Effector memory CD4-positive, alpha-beta T cell (primary cell): ENCODE measurements at places on chromosomes 11 and 22.

GRCh38 chr11:12003815-12004214, 4.6 kb downstream of the DKK3 start:
- DNase-seq = no peak

- DNase-seq = no peak
Observed at GRCh38 chr22:30074147-30074546, 6.1 kb upstream of the HORMAD2 start.

- no peak for DNase-seq
Observed at GRCh38 chr11:71971680-71972079, 27.0 kb upstream of the IL18BP start.

DNA sequence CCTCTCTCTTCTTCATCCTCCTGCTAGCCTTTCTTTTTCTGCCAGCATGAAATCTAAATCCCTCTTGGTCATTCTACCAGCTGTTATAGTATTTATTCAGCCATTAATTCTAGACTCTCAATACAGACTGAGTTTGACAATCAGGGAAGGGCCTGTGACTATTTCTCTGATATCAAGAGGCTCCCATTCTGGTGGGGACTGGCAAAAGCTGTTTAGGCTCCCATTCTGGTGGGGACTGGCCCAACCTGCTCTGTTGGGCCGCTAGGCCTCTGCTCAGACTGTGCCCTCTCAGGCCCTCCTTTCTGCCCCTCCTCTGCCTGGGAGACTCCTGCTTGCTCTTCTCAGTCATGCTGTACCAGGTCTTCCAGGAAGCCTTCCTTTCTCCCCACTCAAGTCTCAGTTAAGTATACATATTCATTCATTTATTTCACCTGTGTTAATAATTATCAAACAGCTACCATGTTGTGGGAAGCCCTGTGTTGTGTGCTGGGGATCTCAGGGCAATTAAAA, 323.7 kb upstream of the NARS2 start:
- no peak for DNase-seq

- no peak for DNase-seq
Observed at GRCh38 chr22:43829904-43830851, 18.1 kb upstream of the EFCAB6 start.

DNA sequence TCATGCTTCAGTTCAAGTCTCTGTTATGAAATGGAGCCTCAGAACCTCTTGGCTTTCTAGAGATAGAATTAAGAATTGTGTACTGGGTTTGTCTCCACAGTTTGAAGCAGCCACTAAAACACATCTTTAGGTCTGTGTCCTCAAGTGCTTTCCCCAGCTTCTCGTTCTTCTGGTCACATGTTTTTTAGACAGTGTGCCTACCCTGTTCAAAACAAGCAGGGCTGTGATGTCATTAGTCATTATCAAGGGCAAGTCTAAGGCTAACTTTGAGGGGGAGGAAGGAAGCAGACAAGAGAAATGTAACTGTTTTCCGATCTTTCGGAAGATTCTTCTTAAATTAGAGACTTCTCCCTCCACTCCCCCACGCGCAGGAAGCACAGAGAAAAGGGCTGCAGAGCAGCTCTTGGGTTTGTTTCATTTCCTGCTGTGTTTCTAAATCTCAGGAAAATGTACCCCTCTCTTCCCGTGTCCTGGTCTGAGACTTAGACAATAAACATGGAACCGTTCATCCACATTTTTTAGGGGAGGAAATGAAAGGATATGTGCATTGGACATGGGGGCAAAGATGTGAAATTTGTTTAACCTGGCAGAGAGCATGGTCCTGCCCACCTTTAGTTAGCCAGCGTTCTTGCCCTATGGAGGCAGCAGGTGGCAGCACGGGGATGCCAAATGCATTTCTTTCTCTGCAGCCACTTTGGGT, 3.1 kb downstream of the AKIP1 start:
- no peak for DNase-seq

DNA sequence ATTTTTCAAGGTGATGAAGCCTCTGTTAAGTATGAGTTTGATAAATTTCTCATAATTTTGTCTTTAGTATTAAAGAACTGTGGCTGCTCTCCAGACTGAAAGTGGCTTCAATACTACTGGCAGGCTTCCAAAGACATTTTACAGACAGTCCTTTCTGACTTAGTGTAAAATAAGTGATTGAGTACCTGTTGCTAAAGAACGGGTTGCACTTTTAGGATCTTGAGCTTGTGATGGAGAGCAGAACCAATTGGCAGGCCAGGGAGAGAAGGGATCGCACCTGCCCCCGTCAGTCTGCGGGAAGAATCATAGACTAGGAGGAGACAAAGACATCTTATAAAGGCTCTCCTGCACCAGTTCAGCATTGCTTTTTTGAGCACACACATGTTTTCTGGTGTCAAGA, 4.4 kb downstream of the NCAM1 start:
- DNase-seq = no peak

DNA sequence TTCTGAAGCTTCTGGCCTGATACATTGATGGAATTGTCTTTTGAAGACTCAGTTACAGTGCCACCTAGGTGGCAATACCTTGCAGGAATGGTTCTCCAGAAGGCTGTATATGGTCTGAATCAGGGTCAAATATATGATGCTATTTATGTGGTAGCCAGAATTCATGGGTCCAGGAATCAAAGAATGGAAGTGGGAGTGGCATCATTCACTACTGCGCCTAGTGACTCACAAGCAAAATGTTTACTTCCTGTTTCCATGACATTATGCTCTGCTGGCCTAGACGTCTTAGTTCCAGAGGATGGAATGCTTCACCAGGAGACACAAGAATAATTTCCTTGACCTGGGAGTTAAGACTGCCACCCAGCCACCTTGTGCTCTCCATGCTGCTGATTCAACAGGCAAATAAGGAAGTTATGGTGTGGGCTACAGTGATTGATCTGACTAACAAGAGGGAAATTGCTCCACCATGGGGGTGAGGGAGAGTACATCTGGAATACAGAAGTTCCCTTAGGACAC, 491.8 kb downstream of the ETS1 start:
- no peak for DNase-seq

GRCh38 chr11:104152941-104153505, 10.9 kb downstream of the PDGFD start:
- DNase-seq = no peak

GRCh38 chr11:32072872-32073643, 17.8 kb upstream of the RCN1 start:
- DNase-seq = no peak

DNA sequence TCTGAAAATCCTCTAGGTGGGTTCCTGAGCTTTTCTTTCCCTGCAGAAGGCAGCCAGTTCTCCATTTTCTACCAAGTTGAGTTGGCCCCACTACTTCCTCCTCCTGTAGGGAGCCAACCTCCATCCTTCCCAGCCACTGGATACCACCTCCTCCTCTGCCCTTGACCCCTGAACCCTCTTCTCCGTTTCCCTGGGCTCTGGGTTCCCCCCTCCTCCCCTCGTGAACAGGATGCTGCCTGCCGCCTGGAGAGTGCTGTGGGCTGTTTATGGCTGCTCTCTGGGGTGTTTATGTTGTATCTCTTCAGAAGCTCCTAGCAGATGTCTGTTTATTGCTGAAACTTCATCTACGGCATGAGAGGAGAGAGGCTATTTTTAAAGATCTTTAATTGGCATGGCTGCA, 8.6 kb downstream of the MICAL2 start:
- DNase-seq = no peak

DNA sequence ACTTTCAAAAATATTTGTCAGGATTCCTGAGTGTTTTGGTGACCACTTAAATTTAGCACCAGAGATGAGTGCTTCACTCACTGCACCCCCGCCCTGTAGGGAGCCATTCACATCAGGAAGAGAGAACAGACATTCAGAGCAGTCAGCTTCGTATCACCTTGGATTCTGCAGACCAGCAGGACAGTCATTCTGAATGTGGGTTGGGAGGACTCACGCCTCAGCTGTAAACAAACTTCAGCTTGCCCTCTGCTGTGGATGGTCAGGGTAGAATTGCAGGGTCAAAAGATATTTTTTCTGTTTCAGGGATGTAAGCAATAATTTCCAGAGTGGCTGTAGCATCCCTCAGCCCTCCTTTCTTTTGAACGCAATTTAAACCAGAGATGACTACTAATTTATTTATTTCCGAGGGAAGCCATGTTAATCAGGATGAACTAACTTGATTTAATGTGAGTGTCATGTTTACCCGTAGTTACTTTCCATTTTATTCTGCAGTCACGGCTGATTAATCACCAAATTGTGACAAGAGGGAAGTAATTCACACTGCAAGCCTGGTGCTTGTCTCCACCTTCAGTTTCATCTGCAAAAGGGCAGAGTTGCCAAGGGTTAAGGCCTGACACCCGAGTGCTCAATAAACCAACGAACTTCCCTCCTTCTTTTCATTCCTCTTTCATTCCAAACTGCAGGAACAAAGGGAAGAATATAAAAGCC, 174.2 kb upstream of the DDI1 start:
- DNase-seq = no peak

DNA sequence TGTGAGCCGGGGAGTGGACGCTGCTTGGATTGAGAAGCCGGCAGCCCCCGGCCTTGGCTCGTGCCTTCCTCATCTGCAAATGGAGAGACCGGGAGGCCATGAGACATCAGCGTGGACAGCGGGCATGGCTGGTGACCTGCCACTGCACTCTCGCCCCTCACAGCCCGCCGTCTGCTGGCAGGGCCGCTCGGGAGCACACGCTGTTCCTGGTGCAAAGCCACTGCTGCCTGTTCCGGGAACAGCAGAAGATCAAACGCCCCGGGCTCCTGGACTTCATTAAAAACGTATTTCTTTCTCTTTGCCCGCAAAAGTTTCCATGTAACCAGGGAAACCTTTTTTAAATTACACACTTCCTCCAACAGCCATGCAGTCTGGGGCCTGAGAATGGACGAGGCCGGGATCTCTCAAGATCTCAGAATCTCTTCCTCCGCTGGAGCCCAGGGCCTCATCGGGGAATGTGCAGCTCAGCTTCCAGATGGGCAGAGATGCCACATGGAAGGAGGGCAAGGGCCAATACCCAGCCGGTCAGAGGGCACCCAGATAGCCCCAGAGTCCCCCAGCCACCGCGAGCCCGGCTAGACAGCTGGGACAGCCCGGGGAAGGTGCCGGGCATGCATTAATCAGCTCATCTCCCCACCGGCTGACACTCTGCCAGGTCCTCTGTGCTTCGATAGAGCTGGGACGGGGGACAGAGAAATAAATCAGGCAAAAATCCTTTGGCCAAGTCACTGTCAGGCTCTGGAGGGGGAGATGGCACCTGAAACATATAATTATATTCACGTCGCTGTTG, 62.8 kb upstream of the PRR5 start:
- DNase-seq = no peak

- no peak for DNase-seq
Observed at GRCh38 chr11:100759106-100759505, 72.0 kb downstream of the ARHGAP42 start.

DNA sequence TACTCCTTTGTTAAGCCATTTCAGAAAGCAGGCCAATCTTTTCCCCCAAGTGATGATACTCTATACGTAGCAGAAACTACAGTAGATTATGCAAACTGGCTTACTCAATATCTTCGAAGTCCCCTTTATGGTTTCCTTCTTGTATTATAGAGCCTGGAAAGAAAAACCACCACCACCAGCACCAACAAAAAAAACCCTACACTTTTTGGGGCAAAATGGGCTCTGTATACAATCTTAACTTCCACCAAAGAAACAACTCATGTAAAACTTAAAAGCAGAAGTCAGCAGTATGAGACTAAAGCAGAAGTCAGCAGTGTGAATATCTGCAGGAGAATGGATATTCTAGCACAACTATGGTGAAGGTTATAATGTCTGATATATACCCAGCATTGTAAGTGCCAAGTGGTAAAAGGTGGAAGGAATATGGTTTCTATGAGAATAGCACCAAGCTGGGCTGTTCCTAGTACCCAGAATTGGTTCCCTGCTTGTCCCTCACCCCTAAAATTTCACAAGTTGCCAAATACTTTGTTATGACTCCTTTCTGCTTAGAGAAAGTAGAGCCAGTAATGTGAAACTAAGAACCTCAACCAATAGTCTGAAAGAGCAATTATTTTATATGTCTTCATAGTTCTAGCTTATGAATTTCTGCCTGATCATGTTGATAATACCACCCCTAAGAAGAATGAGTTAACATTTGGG, 252.1 kb downstream of the SBF2 start:
- no peak for DNase-seq

DNA sequence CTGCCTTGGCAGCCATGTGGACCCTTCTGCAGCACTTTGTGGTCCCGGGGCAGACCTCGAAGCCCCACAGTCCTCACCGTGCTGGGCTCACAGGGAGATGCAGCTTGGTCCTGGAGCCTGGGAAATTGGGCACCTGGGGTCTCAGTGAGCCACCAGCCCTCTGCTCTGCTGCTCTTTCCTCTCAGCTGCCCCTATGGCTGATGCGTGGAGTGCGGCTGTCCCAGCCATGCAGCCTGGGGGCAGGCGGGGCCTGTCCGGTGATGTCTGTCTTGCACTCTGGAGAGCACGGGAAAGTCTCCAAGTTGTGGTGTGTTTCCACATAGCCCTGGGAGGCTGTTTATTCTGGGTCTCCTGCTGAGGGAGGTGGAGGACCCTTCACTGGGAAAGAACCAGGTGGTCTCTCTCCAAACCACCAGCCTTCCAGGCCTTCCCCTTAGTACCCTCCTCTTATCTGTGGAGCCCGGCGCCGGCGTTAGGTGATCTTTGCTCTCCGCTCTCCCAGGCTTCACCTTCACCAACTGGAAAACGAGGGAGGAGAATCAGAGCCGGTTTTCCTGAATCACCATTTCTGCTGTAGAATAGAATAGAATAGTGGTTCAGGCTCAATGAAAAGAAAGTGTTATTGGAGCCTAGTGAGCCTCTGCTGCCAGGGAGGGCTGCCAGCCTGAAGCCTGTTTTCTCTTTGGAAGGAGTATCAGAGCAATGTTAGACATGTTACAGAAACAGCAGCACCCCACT, 41.2 kb upstream of the GRAMD4 start:
- DNase-seq = no peak

- DNase-seq = no peak
Observed at GRCh38 chr22:44971651-44972362, 38.0 kb downstream of the PHF21B start.

DNA sequence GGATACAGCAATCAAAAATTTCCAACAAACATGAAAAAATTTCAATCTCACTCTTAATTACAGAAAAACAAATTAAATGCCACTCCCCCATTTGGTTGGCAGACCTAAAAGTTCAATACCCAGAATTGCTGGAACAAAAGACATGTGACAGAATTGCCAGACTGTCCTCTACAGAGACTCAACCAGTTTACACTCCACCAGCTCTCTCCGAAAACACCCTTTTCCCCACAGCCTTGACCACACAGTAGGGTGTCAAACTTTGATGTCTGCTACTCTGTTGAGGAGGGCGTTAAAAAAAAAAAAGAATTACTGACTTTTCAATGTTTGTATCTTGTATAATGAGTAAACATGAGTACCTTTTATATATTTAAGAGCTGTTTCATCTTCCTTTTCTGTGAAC, 44.7 kb upstream of the YPEL1 start:
- no peak for DNase-seq

DNA sequence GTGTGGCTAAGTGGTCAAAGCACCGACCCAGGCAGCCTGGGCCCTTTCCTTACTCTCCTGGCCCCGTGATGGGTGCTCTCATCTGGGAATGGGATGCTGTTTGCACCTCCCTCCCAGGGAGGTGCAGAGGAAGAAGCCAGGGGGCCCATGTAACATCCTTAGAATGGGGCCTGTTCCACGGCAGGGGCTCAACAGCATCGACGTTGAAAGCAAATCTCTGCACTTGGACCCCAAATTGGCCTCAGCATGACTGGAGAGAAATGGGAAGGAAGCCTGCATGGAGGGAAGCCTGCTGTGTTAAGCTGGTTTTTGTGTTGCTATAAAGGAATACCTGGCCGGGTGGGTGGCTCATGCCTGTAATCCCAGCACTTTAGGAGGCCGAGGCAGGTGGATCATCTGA, 1288.4 kb downstream of the TBC1D22A start:
- DNase-seq = no peak
